ENCODE measurements at places on chromosomes 1 and 21. TPM values are rescaled to one million over a fixed set of nuclear protein-coding genes. Genes with fewer than 3 reads are reported as not detected.

Gene AMY2A
- total RNA-seq = not detected

Gene LIPI
- total RNA-seq = not detected

Gene KCNJ6
- not detected for total RNA-seq

Gene ACTL8
- not detected for total RNA-seq

- no peak for DNase-seq
Observed at GRCh38 chr1:193237381-193237978, 51.1 kb upstream of the B3GALT2 start.

DNA sequence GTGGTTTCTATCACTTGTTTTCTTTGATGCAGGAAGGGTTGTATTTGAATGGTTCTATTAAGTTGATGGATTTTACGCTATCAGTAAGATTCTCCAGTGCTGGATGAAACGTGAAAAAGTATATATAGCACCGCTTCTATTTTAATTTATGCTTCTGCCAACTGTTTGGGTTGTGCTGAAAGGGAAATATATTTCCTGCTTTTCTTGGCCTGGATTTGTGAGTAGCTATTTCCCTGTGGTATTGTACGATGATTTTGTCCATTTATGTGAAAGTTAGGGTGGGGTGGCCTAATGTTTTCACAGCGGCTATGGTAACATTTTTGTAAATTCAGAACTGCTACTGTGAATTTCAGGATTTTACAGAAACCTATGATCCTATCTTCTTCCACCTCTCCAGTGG, 322 bp downstream of the C1orf162 start:
- DNase-seq = no peak

- DNase-seq = no peak
Observed at GRCh38 chr1:15276691-15277446, 29.8 kb downstream of the FHAD1 start.

- no peak for DNase-seq
Observed at GRCh38 chr1:58515794-58516401, 30.6 kb downstream of the OMA1 start.

GRCh38 chr1:182113879-182114626, 52.5 kb upstream of the ZNF648 start:
- DNase-seq = no peak

- DNase-seq = no peak
Observed at GRCh38 chr1:61580417-61580816, 144.5 kb downstream of the TM2D1 start.

DNA sequence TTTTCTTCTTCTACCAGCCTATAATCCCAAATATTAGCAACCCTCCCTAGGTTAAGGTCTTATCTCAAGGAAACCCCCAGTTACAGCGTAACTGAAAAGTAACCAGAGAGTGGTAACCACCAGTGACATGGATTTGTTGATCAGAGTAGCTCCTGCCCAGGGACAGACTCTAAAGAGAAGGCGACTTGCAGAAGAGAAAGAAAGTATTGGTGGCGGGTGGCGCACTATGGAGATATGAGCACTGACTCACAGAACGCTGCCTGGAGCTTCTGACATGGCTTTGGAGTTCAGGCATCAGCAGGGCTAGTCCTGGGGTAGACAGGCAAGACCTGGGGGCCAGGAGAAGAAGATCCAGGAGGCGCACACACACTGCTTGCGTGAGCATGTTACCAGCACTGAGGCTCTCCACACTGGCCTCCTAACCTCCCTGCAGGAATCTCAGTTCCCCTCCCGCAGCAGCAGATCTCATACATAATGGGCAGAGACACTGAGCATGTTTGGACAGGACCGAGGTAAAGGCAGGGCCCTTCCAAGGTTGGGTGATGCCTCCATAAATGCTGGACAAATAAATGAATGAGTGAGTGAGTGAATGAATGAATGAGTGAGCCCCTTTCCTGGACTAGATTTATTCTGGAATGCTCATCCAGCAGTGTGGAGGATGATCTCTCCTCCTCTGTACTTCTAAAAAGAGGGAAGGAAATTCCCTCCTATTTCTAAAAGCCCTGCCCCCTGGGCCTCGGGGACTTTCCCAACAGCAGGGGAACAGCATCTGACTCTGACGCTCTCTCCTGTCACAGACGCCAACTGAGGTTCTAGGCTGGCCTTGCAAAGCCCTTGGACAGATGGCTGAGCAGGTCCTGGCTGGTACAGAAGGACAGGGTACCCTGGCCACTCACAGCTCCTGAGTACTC, 175.5 kb downstream of the CLIC6 start:
- DNase-seq = no peak

DNA sequence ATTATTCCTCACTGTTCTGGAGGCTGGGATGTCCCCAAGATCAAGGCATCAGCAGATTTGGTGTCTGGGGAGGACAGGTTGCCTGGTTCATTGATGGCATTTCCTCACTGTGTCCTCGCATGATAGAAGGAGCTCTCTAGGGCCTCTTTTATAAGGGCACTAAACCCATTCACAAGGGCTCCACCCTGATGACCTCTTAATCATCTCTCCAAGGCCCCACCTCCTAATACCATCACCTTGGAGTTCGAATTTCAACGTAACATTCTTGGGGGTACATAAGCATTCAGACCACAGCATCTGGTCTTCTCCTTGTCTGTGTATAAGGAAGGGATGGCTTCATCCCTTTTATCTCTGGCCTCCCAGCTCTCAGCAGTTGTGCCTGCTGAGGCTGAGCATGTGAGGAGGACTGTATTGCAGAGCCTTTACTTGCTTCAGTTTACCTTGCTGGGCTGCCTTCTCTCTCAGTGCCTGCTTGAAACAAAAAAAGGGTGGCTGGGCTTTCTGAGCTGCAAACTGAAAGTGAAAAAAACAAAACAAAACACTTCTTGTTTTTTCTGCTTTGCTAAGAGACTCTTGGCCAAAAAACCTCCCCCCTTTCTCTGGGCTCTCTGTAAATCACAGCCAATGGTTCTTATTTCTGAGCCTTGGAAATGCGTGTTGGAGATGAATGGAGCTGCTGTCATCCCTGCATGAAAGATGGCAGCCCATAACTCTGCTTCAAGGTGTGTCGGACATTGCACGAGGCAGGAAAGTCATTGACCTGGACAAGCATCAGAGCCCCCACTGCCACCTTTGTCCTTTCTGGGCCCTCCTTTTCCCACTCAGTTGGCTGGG, 75.8 kb downstream of the RHOU start:
- DNase-seq = no peak

DNA sequence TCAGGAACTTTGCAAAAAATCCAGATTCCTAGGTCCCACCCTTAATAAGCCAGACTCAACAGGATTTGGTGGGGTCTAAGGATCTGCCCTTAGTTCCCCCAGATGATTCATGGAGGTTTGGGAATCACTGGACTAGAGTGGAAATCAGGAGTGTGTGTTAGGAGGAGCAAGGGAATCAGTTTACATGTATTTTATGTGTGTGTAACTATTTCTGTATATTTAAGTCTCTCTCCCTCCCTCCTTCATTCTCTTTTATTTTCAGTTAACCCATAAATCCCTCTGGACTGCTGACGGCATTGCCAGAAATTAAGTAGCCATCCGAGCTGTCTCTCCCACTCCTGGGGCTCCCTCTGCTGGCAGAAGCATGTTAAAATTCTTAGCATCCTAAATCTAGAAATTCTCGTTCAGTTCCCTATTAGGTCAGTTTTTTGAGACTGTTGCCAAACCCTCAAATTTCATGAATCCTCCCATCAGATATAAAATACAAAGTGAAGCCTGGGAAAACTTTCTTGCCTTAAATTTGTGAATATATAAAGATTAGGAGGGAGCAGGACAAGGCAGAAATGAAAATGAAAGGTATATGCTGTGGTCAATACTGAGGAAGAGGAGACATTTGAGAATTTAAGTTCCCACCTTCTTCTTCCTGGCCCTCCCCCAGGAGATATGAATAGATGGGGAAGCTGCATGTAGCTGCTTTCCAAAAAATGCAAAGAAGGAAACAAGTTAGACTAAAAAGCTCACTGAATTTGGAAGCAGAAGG, 11.7 kb upstream of the HSD11B1 start:
- peak; percentile 51 for DNase-seq

- DNase-seq = no peak
Observed at GRCh38 chr1:118271883-118272282, 86.9 kb upstream of the SPAG17 start.

DNA sequence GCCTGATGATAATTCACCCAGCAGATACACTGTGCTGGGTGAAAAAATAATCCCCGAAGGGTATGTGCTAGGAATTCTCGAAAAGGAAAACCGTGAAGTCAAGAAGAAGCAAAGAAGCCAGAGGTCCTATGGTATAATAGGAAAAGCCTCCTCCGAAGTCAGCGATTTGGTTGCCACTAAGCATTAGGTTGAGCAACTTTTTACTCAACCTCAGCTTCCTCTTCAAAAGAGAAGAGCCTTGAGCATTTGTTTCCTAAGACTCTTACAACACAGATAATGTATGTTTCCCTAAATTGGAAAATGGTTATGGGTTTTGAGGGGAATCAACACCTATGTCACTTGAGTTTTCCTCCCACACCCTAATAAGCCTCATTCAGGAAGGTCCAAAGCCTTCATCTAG, 21.3 kb upstream of the MNDA start:
- DNase-seq = no peak

- no peak for DNase-seq
Observed at GRCh38 chr1:197904126-197904787, 1.8 kb downstream of the C1orf53 start.

DNA sequence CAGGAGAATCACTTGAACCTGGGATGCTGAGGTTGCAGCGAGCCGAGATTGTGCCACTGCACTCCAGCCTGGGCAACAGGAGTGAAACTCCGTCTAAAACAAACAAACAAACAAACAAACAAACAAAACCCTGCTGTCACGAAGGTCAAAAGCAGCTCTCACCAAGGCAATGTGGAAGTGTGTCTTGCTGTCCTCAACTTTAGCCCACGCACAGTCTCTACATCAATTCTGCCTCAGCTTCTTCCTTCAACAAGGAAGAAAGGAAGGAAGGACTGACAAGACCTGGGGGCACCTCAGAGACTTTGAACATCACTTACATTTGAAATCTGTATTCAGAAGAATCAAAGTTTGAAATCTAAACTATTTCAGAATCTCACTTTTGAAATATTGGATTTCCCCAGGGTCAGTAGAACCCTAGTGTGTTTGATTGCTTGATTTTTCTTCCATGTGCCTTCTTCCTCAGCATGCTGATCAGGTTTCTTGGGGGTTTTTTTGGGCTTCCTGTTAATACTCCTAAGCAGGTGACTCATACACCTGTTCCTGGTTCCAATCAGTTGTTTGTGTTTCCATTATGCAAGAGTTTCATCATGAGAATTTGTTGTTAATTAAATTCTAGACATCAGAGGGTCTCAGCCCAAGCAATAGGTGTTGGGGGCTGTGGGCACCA, 6.5 kb upstream of the CSTB start:
- no peak for DNase-seq

DNA sequence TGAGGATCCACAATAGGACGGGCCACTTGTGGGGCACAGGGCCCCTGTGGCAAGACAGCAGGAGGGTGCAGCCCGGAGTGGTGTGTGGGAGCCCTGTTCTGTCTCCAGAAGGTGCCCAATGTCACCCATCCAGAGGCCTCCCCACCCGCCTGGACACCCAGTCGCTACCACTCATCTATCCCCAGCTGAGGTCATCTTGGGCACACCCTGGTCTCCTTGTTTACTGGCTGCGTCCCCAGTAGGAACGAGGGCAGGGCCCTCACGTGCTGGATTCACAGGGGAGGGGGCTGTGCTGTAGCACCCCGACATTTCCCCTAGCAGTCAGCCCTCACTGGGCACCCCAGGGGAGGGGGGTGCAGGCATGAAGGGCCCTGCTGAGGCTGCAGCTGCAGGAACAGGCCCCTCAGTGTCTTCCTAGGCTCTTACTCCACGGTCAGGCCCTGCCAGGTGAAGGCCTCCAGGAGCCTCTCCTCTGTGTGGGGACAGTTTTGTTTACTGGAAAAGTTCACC, 2.3 kb upstream of the TNNT2 start:
- DNase-seq = no peak
